ENCODE measurements at places on chromosomes 6 and 20.
A peak's percentile ranks its signal among the peaks of the same experiment; 100 is the strongest.

- no peak for DNase-seq
Observed at GRCh38 chr6:137353842-137354397, 134.7 kb upstream of the IFNGR1 start.

DNA sequence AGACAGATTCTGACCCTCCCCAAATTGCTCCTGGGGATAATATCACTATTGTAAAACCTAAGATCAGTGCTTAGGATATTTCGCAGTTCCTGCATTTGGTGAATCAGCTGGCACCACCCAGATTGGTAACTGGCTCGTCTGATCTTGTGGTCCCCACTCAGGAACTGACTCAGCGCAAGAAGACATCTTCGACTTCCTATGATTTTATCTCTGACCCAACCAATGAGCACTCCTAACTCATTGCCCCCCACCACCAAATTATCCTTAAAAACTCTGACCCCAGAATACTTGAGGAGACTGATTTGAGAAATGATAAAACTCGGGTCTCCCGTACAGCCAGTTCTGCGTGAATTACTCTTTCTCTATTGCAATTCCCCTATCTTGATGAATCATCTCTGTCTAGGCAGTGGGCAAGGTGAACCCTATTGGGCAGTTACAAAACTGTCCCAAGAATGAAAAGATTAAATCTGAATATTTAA lies 55.7 kb upstream of the PRND start:
- peak; percentile 81 for DNase-seq

- DNase-seq: no peak
Observed at GRCh38 chr20:3473944-3474343, 3.1 kb downstream of the ATRN start.

DNA sequence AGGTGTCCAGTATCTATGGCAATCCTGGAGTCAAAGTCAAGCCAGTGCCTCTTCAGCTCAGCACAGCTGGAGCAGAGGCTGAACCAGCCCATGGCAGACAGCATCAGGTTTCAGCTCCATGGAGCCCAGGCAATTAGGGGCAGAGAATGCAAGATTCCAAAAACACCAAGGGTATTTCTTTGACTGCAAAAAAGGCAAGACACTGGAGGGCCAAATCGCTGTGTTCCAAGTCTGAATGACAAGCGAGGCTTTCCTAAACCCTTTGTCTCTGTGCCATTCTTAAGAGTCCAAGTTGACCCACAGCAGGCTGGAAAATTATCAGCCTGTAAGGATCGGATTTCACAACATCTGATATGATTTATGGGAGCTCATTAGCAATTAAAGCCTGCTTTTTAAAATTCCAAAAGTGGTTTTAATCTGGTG lies 49.7 kb upstream of the TGM3 start:
- DNase-seq: no peak

GRCh38 chr6:54198134-54198533 lies 86.9 kb downstream of the MLIP start:
- no peak for DNase-seq

- DNase-seq: no peak
Observed at GRCh38 chr6:16311763-16312162, 73.4 kb downstream of the GMPR start.

DNA sequence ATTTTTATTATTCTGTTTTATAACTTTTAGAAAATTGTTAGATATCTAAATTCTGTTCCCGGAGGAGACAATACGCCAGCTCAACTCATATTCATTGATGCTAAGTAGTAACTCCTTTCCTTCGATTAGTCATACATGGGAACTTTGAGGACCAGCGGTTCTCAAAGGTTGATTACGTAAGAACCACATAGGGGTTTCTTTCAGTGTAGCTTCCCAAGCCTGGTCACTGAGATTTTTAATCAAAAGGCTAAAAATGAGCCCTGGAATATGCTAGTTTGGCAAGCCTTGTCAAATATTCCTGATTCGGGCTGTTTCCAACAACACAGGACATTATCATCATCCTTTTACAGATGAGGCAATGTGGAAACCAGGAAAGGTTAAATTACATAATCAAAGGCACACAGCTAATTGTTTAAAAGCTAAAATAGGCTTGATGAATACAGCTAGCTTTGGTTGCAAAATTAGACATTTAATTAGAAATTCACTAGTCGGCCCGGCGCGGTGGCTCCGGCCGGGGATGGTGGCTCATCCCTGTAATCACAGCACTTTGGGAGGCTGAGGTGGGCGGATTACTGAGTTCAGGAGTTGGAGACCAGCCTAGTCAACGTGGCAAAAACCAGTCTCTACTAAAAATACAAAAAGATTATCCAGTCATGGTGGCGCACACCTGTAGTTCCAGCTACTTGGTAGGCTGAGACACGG lies 14.6 kb upstream of the MEI4 start:
- DNase-seq: no peak

- DNase-seq: no peak
Observed at GRCh38 chr6:85023721-85024120, 259.3 kb upstream of the TBX18 start.

DNA sequence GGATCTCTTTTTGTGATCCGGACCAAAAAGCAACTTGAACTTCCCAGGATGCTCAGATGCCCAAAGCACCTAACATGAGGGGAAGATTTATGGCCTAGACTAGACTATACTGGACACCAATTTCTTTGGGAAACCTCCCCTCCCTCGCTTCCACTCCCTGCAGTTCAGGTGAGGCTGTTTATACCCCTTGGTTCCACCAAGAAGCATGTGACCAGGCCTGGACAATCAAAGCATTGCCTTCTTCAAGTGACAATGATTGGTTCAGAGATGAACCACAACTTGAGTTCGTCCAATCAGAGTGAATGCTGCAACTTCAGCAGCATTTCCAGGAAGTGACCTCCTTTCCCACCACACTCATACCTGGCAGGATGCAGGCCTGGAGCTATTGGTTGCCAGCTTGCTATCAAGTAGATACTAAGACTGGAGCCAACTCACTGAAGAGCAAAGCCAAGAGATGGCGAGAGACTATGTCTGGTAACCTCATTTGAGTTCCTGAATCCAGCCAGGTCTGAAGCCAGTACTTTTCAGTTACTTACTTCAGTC lies 45.6 kb upstream of the SLC9A8 start:
- DNase-seq: peak; percentile 28

DNA sequence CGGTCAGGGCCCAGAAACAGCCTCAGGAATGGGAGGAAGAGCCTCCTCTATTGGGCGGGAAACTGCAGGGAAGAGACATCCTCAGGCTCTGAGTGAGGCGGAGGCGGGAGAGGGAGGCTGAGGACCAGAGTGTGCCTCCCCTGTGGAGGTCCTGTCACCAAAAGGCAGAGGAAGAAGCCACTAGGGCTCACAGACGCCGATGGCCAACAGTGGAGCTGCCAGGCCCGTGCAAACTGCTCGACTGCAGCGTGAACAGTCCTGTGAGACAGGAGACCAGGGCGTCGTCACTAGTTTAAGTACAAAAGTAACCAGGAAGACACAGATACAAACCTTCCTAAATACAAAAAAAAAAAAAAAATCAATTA lies 82.7 kb downstream of the TAF4 start:
- DNase-seq: no peak

GRCh38 chr20:10402938-10403608 lies 30.9 kb downstream of the MKKS start:
- no peak for DNase-seq

GRCh38 chr6:122563364-122564052 lies 46.7 kb upstream of the PKIB start:
- DNase-seq: no peak

- peak; percentile 30 for DNase-seq
Observed at GRCh38 chr6:166862287-166862977, 93.9 kb downstream of the RNASET2 start.

GRCh38 chr20:16243470-16243869 lies 329.8 kb downstream of the KIF16B start:
- no peak for DNase-seq

- DNase-seq: no peak
Observed at GRCh38 chr6:116060572-116061283, at the start of gene FRK. Gene FRK (minus strand): TSS chr6:116060891. CDS start chr6:116060311, 580 bp downstream.

DNA sequence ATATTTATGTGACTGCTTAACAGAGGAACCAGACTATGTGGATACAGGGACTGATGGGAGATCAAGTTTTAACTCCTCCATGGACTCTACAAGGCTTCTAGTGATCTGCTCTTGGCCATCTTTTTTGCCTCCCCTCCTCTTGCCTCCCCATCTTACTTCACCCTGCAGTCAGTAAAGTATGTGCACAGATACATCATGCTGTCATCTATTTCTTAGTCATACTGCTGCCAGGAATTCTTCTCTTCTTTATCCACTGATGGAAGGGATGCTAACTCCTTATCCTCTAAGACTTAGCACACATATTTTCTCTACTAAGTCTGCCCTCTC lies 27.6 kb upstream of the FAM83C start:
- no peak for DNase-seq

GRCh38 chr6:150129616-150130505 lies 13.0 kb upstream of the PPP1R14C start:
- no peak for DNase-seq

- DNase-seq: no peak
Observed at GRCh38 chr20:23305098-23305497, 45.5 kb upstream of the NXT1 start.

- DNase-seq: no peak
Observed at GRCh38 chr6:39441986-39442385, 119.5 kb upstream of the KCNK16 start.

- DNase-seq: no peak
Observed at GRCh38 chr6:7881765-7882500, 28.7 kb downstream of the TXNDC5 start.

GRCh38 chr6:56746767-56747504 lies 104.2 kb upstream of the DST start:
- DNase-seq: no peak

- no peak for DNase-seq
Observed at GRCh38 chr20:31573555-31574321, 31.4 kb upstream of the ID1 start.

DNA sequence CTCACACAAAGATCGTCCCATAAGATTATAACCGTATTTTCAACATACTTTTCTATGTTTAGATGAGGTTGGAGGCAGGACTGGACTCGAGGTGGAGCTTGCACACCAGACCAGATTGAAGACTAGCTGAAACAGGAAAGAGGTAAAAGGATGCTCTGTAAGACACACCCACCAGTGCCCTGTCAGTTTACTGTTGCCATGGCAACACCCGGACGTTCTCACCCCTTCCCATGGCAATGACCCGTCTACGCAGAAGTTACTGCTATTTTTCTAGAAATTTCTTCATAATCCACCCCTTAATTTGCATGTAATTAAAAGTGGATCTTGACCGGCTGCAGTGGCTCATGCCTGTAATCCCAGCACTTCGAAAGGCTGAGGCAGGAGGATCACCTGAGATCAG lies 13.6 kb upstream of the SRSF6 start:
- no peak for DNase-seq

Measured in activated CD4-positive, alpha-beta memory T cell treated with anti-CD3 and anti-CD28 coated beads, Interleukin-2, amount 10 ng/mL, durations not matched to agents 7 days and 5 days (primary cell).